Choroid plexus epithelial cell (primary cell): ENCODE measurements at places on chromosomes 1 and 21.

DNA sequence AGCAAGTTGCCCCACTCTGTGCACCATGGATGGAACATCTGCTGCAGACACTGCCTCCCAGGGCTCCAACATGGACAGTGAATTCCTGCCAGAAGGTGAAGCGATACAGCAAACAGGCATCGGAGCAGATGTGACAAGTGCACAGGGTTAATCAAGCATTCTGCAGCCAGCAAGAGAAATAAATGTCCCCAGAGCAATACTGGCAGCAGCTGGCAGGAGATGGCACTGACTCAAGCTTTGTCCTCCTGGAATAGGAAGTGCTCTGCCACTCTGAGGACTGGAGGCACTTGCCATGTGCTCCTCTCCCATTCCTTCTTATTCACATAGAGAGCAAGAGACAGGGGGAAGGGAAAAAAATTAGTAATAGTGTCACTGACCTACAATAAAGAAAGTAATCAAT lies 402.7 kb upstream of the DAB1 start:
- no peak for DNase-seq

DNA sequence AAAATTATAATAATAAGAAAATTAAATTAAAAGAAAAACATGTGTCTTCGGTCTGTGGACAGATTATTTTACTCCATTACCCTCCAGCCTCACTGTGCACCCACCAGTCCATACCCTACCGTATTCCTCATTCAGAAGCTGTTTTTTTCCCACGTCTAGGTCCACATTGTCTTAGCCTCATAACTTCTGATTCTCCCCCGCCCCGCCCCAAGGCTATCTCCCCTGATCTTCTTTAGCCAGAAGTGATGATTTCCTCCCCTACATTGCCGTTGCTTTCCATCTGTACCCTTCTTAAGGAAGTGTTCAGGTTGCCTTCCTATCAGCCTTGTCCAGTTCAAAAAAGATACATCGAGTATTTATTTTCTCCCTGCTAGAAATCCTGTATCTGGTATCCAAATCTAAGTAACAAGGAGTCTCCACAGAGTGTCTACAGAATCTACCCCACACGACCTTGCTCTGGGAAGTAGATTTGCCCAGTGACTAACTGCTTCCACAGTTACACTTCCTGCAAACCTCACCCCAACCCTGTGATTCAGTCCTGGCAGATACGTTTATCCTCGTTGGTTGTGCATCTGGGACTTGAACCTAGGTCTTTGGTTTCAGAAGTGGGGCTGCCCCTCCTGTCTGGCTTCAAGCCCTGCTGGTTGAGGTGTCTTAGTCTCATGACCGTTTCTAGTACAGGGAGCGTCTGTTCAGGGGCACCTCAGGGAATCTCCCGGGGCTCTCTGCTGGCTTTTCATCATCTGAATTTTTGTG lies 470.2 kb downstream of the CAMTA1 start:
- DNase-seq, result peak; percentile 77

DNA sequence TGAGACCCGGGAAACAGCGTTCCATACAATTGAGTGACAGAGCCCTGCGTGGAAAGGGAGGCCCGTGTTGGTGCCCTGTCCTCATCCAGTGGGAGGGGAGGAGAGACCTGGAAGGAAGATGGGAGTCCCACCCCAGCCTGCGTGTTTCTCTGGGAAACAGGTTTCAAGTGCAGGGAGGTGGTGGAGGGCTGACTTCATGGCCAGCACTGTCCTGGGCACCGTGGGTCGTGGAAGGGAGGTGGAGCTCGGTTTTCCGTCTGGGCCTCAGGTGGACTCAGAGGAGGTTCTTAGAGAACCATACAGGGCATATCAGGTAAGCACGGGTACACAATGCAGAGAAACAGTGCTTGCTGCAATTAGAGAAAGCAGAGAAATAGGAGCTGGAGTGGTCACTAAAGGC lies 222.6 kb downstream of the CAMTA1 start:
- no peak for DNase-seq

DNA sequence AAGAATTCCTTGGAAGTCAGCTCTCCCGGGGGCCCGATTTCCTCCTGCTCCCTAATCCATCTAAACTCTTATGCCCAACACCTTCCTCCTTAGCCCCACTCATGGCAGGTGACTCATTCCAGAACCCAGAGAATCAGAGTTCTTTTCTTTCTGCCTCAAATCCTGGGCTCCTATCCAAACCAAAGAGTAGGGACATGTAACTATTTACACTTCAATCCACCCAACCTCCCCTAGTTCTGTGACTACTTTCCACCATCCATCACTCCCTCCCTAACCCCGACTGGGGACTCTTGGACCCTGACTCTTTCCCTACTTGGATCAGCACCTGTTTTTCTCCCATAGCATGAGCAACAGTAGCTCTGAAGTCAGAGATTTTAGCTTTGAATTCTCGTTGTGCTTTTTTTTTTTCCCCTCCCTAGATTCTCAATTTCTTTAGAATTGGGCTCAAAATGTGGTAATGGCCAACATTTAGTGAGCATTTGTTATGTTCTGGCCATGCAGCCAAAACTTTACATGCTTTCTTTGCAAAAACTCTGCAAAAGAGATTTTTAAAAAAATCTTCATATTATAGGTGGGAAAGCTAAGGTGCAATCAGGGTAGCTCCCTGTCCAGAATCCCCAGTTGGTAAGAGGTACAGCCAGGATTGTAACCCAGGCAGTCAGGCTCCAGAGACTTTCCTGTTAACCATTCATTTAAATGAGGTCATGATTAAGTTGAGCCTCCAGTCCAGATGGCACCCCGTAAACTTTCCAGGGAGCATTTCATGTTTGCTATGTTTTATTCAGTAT lies 7.5 kb upstream of the CYP4A11 start:
- DNase-seq, result peak; percentile 1

GRCh38 chr1:57188168-57188567 lies 222.4 kb upstream of the C8B start:
- DNase-seq, result no peak

- DNase-seq, result no peak
These were observed 69.3 kb downstream of the SLC37A1 start for GRCh38 chr21:42582787-42583476.

- no peak for DNase-seq
These were observed 16.3 kb downstream of the AGMAT start for GRCh38 chr1:15568387-15569073.

DNA sequence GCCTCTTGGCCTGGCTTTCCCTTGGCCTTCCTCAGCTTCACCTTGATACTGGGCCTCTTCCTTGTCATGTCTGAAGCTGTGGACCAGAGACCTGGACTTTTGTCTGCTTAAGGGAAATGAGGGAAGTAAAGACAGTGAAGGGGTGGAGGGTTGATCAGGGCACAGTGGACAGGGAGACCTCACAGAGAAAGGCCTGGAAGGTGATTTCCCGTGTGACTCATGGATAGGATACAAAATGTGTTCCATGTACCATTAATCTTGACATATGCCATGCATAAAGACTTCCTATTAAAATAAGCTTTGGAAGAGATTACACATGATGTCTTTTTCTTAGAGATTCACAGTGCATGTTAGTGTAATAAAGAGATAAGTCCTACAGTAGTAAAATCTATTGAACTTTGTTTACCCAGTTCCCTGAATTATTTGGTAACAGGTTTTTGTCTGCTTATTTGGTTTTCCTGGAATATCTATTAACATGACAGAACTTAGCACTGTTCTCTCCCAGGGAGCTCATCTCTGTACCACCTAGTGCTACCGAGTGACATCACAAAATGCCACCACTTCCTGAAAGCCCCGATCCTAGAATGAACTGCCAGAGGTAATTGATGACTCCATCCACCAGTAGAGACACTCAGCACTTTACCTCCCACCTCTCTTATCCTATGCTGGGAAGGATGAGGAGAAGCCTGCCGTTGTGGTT lies 22.2 kb downstream of the UBE2T start:
- no peak for DNase-seq

- DNase-seq, result peak; percentile 67
These were observed 9.3 kb downstream of the RGS1 start for GRCh38 chr1:192584866-192585265.

DNA sequence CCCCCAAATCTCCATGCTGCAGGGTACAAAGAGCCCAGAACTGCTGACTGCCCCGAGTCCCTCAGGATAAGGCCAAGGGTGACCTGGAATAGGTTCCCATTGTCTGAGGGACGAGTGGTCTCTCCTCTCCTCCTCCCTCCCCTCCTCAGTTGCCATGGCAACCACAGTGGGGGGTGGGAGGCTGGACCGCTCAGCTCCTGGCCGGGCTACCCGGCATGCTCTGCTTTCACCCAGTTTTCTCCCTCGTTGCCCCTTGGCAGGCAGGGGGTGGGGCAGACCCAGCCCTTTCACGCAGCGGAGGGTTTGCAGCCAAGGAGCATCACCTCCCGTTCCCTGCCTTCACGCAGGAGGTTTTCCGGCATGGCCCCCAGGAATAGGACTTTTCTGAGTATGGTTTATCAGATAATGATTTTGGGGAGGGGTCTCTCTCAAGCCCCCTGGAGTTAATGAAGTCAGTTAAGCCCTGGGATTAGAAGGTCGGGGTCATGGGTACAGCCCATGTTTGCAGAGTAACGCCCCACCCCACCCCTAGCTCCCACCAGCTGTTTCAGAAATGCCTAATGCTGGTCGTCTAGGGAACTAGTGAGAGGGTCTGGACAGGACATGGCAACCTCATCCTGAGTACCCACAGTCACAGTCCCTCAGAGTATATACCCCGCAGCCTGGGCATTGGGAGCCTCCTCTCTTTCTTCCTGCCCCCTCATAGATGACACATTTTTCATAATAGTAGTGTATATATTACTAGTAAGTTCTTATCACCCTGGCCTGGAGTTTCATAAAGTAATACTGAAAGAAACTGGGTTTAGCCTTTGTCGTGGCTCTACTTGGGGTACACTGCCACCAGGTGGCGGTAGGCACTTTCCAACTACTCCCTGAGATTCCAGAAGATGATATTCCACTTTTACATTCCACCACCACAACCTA lies 20.7 kb downstream of the C1QB start:
- peak; percentile 84 for DNase-seq

GRCh38 chr1:33905241-33905640 lies 41.4 kb downstream of the HMGB4 start:
- no peak for DNase-seq

DNA sequence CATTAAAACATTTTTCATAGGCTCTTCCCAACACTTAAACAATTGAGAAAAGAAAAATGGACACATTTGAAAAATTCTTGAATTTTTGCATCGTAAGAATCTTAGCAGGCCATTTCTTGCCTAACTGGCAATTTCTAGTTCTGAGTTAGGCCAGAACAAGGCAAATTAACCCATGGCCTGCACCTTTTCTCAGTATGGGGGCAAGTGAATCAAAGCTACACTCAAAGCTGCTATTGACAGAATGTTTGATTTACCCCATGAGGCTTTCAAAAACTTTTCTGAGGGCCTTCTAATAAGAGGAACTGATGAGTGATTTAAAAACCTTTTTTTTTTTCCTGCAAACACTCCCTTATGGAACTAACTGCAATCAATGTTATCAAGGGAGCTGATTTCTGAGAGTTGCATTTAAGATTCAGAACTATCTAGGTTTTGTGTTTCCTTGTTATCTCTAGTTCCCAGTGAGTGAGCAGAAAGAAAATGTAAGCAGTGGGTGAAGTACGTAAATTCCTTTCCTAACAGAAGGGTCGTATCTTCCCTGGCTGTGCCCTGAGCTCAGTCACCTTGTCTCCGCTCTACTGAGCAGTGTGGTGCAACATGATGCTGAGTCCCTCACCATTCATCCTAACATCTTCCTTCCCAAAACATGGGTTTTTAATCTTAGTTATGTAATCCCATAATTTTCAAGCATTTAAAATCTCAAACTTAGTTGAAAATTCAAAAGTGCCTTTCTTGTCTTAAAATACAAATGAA lies 353.7 kb downstream of the DPYD start:
- peak; percentile 23 for DNase-seq

DNA sequence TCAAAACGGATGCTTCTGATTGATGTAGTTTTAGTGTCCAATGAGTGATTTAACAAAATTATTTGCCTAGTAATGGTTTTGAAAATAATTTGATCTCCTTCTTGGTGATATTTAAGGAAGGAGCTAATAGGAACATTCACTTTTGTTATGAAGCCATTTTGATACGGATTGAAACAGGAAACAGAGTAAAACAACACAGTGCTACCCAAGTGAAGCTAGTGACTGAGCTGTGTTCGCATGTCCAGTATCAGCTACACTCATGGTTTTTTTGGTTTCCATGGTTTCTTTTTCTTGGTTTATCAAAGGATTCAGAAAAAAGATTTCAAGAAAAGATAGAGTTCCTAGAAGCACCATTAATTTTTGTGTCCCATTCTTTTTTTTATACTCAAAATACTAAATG lies 40.1 kb upstream of the PLEKHO1 start:
- no peak for DNase-seq

DNA sequence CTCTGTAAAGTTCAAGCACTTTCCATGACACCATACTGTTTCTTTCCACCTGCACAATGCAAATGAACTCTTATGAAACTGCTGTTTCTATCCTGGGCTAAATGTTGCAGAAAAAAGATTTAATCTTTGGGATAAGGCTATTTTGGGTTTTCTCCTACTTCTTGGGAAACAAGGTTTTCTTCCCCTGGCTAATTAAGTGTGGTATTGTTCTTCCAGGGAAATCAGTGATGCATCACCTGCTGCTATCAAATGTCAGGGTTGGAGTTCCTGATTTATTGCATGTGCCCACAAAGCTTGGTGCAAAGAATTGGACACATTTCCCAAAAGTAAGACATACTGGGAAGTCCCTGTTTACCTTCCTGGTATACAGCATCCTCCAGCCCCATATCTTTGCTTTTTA lies 6.0 kb upstream of the RGS4 start:
- no peak for DNase-seq

- no peak for DNase-seq
These were observed 70.8 kb downstream of the TIAM1 start for GRCh38 chr21:31273278-31273677.
